ENCODE measurements at places on chromosomes 3 and 15.

DNA sequence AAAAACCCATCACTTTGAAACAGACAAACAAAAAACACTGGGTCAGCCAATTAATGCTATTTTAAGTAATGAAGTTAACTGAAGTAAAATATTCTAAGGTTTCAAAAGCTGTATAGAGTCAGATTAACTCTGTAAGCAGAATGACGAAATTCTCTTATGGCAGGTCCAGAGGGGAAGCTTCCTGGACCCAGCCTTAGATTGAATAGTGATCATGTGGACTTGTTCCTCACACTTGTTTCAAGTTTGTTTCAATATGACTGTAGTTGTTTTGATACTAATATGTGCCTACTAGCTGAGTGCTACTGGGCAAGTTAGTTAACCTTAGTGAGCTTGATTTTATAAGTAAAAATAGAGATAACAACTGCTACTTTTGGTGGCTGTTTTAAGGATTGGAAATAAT is 32.6 kb downstream of the PLS1 start:
- no peak for DNase-seq

DNA sequence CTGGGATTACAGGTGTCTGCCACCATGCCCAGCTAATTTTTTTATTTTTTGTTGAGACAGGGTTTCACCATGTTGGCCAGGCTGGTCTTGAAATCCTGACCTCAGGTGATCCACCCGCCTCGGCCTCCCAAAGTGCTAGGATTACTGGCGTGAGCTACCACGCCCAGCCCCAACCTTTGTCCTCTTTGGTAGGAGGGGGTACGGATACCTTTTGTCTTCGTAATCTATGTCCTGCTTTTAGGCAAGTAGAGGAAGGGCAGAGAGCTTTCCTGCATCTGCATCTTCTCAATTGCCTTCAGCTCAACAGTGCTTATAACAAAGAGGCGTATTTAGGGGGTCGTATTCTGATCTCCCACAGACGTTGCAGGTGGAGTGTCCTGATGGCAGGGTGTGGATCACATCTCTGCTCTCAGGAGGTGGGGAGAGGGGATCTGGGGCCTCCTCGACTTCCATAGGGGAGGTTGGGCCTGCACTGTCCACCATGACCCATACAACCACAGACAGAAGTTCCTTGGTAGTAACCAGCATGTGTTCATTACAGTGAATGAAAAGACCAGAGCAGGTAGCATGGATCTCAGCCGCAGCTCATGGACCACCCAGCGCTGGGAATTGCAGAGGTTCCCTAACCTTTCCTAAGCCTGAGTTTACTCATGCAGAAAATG is 21.4 kb upstream of the KCTD6 start:
- no peak for DNase-seq

DNA sequence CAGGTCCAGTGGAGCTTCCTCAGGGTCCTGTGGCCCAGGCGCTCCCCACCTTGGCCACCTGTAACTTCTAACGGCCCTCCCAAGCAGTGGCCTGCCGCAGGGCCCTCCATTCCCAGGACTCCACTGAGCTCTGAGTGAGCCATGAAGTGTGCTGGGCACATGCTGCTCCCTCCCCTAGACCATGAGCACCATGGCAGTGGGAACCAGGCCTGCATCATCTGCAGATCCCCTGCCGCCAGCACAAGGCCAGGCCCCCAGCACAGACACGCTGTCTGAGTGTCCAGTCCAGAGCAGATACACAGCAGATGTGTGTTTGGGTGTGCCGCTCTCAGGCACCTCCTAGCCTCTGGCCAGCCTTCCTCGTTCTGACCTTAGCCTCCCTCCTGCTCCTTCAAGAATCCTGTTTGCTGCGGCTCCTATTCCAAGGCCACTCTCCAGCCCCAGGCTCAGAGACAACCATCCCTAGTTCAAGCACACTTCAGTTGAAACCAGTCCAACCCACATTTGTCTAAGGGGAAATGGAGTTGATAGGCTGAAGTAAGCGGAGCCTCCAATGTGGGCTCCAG is 7.0 kb upstream of the KLF15 start:
- DNase-seq = no peak

GRCh38 chr15:53563627-53564026 is 195.8 kb downstream of the WDR72 start:
- DNase-seq = no peak

GRCh38 chr15:52011711-52012144 is 7.3 kb upstream of the MAPK6 start:
- DNase-seq = peak; percentile 68

DNA sequence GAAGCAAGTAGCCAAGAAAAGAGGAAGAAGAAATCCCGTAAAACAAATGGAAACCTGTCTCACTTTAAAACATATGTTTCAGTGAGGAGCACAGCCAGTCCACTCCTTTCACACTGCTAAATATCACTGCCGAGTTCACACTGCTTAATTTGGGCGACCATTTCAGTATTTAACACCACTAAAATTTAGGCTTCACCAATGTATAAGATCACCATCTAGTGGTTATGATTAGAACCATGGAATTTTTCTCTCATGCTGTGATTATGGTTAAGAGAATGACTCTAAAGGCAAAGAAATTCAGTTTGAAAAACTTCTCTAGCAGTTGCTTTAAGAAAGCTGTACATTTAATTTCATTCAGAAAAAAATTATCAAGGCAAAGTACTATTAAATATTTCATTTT is 16.6 kb downstream of the SLC4A7 start:
- DNase-seq = no peak

DNA sequence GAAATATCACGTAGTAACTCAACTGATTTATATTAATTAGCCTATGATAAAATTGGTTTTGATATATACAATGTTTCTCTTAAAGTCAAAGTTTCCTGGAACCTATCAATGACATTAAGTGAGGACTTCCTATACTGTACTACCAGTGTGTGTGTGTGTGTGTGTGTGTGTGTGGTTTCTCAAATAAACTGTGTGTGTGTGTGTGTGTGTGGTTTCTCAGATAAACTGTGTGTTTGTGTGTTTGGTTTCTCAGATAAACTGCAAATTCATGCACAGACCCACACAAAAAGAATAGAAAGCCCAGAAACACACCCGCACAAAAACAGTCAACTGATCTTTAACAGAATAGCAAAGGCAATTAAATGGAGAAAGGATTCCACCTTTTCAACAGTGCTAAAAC is 14.5 kb upstream of the WDR5B start:
- no peak for DNase-seq

GRCh38 chr3:100073049-100073713 is 41.1 kb downstream of the FILIP1L start:
- DNase-seq = no peak

GRCh38 chr3:159417761-159418160 is 570.9 kb upstream of the IL12A start:
- no peak for DNase-seq

DNA sequence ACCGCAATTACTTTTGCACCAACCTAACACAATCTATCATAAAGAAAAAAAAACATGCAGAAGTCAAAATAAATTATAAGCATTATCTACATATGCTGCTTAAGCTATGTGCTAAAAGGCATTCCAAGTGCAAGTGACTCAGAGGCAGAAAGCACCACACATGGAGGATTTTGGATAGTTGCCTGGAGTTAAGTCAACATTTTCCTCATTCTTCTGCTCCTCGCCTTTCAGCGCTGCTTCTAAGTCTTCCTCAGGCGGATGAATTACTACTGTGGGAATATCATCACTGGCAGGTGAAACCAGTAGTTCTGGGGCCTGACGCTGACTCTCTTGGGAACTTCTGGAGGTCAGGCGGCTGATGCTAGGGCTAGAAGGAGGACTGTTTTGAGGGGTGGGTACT is 53.1 kb downstream of the SLC4A7 start:
- no peak for DNase-seq

DNA sequence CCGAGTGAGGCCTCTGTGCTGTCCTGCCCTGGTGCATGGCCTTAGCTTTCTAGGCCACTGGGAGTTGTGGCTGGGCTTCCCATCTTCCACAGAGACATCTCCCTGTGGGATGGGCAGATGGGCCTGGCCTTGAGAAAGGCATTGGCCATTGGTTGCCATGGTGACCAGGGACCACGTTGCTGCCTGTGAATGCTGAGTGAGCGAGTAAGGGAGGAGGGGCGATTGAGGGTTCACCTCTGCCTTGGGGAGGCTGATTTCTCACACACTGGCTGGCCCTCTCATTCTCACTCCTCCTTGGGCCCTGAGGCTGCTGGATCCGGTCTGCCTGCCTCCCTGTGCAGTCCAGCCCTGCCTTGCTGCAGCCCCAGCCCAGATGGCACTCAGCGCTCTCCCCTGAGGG is 26.4 kb upstream of the DOCK3 start:
- no peak for DNase-seq

DNA sequence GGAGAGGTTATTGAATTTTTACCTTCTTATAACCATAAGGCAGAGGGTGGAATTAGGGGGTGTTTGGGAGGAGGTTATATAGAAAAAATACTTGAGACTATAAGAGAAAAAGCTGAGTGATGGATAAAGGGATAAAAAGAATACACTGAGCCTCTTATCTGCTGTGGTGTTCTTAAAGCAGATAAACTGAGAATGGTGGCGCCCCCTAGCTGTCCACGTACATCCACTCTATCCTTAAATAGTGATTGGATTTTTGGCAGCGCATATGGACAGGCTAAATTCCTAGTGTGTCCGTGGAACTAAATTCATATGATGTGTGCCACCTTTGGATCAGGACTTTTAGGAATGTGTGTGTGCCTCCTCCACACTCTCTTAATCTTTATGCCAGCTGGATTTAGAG is 121.1 kb downstream of the OXSM start:
- no peak for DNase-seq

- DNase-seq = no peak
These were observed 84.6 kb upstream of the ALDH1L1 start for GRCh38 chr3:126264952-126265351.

DNA sequence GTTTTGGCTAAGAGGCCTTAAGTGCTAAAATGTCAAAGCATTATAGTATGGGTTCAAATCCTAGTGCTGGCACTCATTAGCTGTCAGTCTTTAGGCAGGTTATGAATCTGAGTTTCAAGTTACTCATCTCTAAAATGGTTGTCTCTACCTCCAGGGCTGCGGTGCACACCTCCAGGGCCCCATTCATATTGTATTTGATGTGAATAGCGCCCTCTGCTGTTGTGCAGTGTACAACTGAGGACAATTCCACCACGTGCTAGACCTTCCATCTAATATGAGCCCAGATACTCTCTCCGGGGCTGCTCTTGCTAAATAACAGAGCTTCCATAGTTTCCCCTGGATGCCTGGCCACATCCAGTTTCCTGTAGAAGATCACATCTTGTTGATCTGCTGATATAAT is 54.3 kb downstream of the OXNAD1 start:
- DNase-seq = no peak

DNA sequence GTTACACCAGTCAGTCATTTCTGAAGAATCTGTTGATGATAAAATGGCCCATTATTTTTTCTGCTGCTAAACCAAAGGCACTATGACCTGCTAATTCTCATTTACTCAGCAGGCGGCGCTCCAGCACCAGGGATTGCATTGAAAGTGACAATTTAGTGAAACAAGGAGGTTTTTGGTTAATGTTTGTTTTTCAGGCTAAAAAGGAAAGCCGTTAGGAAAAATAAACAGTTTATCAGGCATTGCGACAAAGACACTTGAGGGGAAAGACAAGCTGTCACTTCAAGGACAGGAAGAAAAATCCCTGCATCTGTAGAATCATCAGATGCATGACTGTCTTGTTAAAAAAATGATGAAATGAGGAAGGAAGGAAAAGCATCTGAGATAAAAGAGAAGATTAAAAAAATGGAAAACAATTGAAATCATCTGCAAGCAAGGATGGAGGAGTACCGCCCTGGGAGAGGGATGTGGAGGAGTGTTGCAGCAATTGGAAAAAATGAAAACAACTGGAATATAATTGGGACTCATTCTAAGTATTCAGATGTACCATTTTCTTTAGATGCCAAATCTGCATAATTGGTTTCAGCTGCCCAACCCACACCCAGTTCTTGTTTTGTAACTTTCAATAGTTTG is 54.0 kb downstream of the NR1D2 start:
- peak; percentile 65 for DNase-seq

DNA sequence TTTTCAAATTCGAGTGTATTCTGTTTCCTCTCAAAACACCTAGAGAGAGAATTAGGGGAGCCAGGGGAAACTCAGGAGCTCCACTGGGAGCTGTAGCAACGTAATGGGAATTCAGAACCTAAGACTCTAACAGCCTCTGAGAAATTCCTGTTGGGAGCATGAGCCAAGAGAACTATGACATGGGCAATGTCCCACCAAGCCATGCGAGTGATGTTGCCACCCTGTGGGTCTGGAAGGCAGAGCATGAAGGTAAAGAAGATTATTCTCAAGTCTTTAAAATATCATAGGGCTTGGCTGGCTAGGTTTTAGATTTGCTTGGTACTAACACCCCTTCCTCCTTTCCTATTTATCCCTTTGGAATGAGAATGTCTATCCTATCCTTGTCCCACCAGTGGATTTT is 392.6 kb upstream of the ADAMTS9 start:
- no peak for DNase-seq

DNA sequence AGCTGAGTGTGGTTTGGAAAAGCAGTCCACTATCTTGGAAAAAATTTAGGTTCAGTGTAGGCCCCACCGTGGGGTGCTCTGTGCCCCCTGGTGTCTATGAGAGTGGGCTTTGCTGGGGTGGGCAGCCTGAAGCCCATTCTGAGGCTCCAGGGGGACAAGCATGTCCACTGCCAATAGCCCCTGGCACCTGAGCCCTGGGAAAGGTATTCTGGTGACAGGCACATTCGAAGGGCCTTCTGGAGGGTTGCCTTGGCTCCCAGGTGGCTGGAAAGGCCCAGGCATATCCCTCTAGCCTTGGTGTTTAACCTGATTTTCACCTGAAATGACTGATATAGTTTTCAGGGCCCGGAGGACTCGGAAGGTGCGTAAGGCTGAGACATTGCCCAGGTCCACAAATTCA is 36.1 kb downstream of the SCN5A start:
- no peak for DNase-seq

GRCh38 chr15:27686369-27686768 is 412.7 kb downstream of the OCA2 start:
- no peak for DNase-seq

- DNase-seq = no peak
These were observed 240.5 kb downstream of the TLE3 start for GRCh38 chr15:69857250-69857649.

DNA sequence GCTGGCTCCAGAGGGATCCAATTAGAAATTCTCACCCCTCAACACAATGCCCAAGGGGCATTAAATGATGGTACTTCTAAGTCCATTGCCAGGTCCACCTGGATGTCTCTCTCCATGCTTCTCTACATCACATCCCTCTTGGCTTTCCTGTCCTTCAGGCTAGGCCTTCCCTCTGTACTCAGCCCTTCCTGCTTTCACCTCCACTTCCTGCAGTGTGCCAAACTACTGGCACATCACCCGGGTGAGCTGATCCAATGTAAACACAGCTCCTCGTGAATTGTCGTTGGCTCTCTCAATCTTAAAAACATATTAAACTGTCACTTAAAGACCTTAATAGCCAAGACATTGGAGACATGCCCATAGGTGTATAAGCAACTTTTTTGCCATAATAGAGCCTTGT is 4.0 kb downstream of the LMCD1 start:
- no peak for DNase-seq

GRCh38 chr3:30913176-30913575 is 18.7 kb upstream of the GADL1 start:
- no peak for DNase-seq

Data from NCI-H774 (cell line).